Suprapubic skin (tissue), 4 donors: ENCODE measurements at places on chromosomes 6 and 20.
A peak's percentile ranks its signal among the peaks of the same experiment; 100 is the strongest.

GRCh38 chr6:161584051-161584450 is 310.2 kb upstream of the AGPAT4 start:
- DNase-seq: no peak

- DNase-seq: no peak
These were observed 1.4 kb upstream of the CHD6 start for GRCh38 chr20:41619360-41620100.

DNA sequence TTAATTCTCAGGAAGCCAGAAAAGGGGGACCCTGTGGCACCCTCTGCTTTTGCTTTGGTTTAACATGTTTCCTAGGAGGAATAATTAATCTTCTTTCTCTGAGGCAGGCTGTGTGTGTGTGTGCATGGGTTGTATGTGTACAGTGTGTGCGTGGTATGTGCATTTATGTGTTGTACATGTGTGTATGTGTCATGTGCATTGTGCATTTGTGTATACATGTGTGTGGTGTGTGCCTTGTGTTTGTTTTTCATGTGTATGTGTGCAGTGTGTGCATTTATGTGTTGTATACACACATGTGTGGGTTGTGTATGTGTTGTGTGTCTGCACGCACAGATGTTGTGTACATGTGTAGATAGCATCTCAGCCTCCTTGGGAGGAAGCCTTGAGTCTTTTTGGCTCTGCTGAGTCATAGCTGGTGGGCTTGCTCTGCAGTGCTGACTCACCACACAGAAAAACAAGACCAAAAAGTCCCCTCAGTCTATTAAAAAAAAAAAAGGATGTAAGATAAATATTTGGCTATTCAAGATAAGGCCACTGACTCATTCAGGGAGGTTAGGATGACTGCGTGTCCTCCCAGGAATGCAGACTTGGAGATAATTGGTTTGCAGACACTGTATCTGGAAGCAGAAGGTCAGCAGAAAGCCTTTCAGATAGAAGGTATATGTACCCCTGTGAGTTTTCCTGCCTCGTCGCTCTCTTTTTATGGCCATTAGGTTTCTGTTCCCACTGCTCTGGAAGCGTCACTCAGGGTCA is 58.6 kb downstream of the SYNJ2 start:
- DNase-seq: no peak

DNA sequence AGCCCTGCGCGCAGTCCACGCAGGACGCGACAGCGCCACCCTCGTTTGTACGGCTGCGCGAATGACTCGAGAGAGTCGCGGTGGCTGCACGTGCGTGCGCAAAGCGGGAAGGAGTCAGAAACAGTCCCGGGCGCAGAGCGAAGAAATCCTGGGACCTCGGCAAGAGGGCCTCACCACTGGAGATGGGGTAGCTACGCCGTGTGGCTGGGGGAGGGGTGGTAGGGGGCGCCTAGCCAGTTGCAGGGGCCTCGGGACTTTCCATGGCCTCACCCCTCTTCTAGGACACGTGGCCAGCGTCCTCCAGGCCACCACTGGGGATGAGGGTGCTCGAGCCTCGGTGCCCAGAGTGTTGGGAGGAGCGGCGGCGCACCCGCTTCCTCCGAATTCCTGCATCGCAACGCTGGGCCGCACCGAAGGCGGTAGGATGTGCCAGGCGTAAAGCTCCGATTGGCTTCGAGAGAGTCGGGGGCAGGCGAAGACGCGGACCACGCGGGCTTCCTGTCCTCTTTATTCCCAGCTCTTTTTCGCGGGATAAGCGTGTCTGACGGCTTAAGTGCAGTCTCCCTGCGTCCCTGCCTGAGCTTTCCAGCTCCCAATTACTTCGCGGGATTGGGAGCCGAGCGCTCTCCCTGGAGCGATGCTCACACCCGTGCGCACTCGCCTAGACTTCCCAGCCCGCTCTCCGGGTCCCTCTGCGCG is 38.7 kb downstream of the NCR2 start:
- DNase-seq: no peak

DNA sequence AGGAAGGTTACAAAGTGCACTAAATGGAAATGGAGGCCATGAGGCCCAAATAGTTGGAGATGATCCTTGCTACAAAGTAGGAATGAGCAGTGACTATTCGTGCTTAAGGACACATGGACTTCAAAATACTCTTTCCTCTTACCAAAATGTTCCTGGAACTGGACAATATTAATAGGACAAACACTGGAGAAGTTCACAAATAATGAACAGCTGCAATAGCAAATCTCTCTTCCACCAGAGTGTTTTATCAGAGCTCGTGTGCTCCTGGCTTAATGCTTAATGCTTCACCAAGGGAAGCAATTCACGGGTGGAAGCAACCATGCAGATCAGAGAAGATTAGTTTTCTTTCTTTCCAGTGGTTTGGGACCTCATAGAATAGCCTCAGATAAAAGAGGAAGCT is 435.4 kb downstream of the BCKDHB start:
- DNase-seq: no peak

- DNase-seq: no peak
These were observed 74.8 kb upstream of the JARID2 start for GRCh38 chr6:15171026-15171425.

GRCh38 chr6:106555767-106556166 is 73.5 kb downstream of the RTN4IP1 start:
- no peak for DNase-seq

GRCh38 chr6:124479991-124480430 is 482.2 kb upstream of the RNF217 start:
- DNase-seq: no peak

DNA sequence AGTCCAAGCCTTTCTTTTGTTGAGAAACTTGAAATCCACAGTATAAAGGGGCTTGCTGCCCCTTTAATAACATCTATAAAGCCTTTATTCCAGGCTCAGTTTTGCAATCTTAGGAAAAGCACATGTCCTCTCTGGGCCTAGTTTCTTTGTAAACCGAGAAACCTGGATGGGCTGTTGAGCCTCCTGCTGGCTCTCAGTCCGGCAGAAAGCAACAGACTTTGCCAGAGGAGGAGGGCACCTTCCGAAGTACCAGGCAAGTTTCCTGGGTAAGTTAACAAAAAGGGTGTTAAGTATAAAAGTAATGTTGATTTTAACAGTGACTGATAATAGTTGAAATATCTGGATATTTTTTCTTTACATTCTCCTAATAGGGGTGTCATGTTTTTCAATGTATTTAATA is 99.0 kb upstream of the POPDC3 start:
- no peak for DNase-seq

- DNase-seq: no peak
These were observed 89.6 kb downstream of the CDH22 start for GRCh38 chr20:46218656-46219055.

GRCh38 chr20:53162251-53162835 is 190.2 kb downstream of the TSHZ2 start:
- peak; percentile 70 for DNase-seq

DNA sequence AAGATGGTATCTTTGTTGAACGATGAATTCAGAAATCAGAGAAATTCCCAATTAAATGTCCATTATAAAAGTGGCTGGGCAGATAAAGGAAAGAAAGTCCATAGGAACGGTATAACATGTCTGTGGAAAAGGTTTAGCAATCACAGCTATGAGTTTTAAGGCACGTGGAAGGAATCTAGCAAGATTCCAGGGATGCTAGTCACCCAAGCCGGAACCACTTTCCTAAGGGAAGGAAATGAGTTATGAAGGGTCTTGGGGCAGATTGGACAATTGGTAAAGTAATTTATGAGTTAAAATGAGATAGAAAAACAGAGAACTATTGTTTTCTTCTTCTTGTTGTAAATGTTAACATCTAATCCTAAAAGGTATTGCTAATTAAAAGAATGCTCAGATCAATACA is 384.8 kb downstream of the ADGRB3 start:
- no peak for DNase-seq

DNA sequence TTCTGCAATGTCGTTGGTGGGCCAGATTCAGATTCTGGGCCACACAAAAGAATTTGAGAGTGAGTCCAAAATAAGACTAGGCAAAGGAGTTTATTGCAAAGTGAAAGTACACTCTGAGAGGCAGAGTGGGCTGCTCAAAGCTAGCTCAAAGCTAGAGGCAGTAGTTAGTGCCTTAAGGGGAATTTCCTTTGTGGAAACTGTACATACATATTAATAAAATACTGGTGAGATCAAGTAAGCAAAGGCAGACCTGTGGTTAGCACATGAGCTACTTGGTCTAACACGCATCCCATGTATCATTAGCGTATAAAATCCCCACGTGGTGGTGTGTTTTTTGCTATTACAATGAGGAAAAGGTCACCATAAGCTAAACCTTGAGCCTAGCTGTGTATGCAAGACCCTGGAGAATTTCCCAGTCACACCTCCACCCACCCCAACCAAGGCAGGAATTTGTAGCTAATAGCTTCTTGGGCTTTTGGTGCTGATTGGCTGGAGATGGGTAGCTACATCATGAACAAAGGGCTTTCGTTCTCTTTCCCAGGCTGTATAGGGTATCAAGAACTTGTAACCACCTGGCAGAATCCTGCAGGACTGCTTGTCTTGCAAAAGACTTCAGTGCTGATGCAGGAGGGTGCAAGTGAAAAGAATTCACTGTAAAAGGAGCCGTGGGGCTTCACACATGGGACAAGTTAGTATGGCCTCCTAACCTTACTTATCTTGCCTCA is 14.7 kb upstream of the TRIM26 start:
- DNase-seq: no peak

- no peak for DNase-seq
These were observed 20.0 kb downstream of the ITPR3 start for GRCh38 chr6:33641144-33641543.

GRCh38 chr6:107545763-107546162 is 55.8 kb downstream of the SOBP start:
- DNase-seq: no peak

DNA sequence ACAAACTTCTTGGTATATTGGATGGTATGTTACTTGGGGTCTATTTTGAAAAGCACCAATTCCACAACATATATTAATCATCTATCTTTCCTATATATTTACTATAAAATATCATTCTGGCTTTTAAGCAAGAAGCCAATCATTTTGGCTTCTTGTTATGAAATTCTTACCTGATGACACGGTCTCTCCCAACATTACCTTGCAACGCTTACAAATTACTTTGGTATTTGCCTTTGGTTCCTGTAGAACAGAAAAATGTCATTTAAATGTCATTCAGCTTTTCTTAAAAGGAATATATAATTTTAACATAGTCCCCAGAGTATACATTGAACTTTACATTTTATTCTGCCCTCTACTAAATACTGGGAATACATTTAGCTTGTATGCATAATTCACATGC is 27.4 kb downstream of the UBE3D start:
- DNase-seq: no peak

GRCh38 chr20:63952210-63952535 is 4.0 kb downstream of the UCKL1 start:
- no peak for DNase-seq

GRCh38 chr6:30022189-30022588 is 38.9 kb upstream of the POLR1H start:
- no peak for DNase-seq

GRCh38 chr6:14620522-14620921 is 502.9 kb downstream of the CD83 start:
- no peak for DNase-seq

DNA sequence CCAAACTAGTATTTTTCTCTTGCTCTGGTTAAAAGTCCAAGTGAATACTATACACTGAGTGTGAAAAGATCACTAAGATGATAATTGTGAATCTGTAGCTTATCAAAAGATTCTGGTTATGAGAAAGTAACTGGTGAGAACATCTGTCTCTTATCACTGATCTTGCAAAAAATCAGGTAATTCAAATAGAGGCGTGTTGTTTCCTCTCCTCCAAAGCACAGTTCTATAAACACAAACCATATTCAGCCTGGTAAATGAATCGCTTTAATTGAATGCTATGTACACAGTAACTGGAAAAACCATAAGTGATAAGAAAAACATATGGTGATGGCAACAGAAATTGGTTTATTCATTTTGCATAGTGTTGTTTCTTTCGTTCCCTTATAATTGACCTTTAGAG is 161.0 kb downstream of the RALGAPA2 start:
- no peak for DNase-seq

- DNase-seq: no peak
These were observed 165.0 kb upstream of the SCGN start for GRCh38 chr6:25487012-25487411.

DNA sequence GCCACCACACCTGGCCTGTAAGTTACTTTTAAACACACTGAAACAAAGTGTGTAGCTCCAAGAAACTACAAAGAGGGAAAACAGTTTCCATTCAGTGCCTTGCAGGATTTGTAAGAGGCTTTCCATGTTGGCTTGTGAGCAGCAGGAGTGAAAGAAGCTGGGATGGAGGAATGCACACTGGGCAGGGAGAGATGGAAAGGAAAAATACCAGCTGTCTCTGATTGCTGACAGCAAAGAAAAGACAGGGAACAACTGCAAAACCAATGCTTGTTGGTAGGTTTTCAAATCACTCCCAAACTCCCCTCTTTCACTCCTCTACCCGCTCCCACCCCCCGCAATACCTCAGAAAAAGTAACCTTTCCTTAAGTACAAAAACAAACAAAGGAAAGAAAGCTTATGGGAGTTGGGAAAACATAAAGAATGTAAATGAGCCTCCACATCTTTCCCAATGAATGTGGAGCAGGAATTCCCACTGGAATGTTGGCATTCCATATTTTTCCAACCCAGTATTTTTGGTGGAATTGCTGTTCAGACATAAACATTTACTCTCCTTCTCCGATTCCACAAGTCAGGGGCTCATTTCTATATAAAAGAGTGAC is 166.1 kb downstream of the THBS2 start:
- DNase-seq: no peak

DNA sequence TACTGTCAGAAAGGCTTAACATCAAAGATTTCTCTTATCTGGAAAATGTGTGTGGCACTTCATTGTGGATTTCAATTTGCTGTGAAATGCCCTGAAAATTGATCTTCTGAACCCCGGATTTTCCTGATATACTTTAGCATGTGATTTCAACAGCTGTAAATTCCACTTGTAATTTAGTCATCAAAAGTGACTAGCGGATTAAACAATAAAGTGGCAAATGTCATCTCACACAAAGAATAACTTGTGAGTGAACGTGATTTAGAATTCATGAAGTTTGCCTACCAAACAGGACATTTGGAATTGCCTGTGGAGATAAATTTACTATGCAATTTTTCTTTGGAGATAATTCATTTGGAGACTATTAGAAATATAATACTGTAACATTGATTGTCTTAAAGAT is 601.6 kb downstream of the COL12A1 start:
- no peak for DNase-seq

- DNase-seq: no peak
These were observed 17.0 kb upstream of the MEP1A start for GRCh38 chr6:46776070-46776712.

GRCh38 chr6:51396583-51396982 is 577.9 kb downstream of the TFAP2B start:
- no peak for DNase-seq

GRCh38 chr20:16982091-16982726 is 234.1 kb downstream of the OTOR start:
- DNase-seq: no peak
